ENCODE measurements at places on chromosomes 2 and 18.
A peak's percentile ranks its signal among the peaks of the same experiment; 100 is the strongest.

DNA sequence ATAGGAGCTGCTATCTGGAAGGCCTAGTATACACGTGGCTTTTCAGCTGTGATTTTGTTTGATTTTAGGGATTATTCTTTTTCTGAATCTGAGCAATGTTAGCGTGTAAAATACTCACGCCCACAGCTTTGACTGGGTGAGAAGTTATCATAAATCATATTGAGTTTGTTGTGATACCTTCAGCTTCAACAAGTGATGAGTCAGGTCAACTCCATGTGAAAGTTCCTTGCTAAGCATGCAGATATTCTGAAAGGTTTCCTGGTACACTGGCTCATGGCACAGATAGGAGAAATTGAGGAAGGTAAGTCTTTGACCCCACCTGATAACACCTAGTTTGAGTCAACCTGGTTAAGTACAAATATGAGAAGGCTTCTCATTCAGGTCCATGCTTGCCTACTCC lies at the start of gene GKN1:
Gene GKN1 (plus strand): TSS at position 386 of the 400 bp plus-strand sequence. CDS start 42 bp downstream, outside the sequence.
- DNase-seq: no peak

- DNase-seq: no peak
Observed at GRCh38 chr2:26185954-26186770, 13.3 kb downstream of the GAREM2 start.

GRCh38 chr2:174929786-174930185 lies 75.4 kb downstream of the CHN1 start:
- DNase-seq: no peak

DNA sequence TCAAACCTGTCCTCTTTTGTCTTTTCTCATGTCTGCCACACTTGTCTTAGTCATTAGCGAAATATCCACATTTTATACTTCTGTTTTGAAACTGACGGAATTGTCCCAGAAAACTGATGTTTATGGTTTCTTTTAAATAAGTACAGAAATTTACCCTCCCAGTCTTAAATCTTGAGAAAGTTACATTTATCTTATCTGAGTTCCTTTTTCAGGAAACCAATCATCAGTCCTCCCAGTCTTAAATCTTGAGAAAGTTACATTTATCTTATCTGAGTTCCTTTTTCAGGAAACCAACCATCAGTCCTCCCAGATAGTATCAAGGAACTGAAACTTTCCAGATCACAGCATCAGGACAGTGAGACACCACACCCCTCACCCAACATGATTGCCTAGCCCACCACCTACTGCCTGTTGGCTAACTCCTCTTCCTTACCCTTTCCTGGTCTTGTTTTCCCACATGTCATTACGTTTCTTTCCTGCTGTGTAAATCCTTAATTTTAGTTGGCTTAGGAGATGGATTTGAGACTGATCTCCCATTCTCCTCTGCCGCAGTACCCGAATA lies 247.7 kb downstream of the PTPRM start:
- DNase-seq: no peak

DNA sequence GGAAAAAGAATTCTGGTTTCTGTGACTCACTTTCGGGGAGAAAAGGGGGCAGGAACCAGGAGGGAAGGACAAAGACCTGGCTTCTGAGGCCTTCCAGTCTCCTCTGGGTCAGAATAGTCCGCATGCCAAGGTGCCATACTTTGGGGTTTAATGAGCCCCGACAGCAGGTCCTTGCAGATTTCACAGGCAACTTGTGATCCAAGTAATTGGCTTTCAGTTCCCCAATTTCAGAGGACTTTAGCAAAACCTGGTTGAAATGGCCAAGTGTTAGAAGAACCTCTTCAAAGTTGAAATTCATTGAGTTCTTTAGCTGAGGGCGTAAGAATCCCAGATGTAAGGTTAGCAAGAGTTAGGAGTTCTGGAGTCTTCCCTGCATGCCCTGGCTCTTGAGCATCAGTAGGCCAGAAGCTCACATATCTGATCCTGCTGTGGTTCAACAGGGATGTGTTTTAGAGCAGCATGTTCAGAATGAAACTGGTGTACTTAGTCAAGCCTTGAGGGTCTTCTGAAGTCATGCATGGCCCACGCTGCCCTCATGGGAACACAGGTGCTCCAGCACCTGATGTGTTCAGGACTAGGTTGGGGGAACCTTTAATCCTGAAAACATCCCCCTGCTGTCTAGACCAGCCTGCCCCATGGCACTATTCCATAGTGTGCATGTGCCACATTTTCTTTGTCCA lies 143.0 kb downstream of the NUP35 start:
- DNase-seq: peak; percentile 3

- no peak for DNase-seq
Observed at GRCh38 chr2:157901325-157901724, 25.2 kb upstream of the ACVR1 start.

Data from germinal center (tissue), 1 donor.